ENCODE measurements at places on chromosomes 5 and 9.

GRCh38 chr5:9658706-9659105 lies 28.6 kb upstream of the TAS2R1 start:
- DNase-seq, result no peak

GRCh38 chr5:173642895-173643481 lies 26.5 kb upstream of the BOD1 start:
- DNase-seq, result no peak

- DNase-seq, result peak; percentile 23
These were observed 6.6 kb upstream of the FBP1 start for GRCh38 chr9:94645901-94646300.

DNA sequence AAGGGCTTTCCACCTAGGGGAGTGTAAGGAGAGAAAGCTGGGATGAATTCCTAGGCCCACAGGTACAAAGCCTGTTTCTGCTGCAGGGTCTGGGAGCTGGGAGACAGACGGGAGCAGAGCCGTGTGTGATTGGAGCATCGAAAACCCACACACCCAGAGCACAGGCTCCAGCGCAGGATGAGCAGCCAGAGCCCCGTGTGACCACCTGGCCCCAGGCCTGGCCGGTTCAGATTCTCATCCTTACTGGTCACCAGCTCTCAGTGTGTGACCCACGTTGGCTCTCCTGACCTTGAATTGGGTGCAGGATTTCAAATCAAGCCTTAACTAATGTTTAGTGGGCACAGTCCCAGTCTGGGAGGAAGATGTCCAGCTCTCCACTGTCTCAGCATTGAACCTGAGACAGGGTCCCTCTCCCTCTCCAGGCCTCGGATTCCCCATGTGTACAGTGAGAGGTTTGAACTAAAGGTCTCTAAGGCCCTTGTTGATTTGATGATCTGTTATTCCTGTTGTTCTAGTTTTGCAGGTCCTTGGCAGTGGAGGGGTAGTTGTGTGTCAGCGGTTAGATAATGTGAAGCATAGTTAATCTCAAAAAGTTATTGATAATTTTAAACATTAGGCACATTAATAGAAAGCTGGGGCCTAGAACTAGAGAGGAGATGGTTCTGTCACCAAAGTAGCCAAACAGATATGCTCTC lies 50.1 kb downstream of the PPARGC1B start:
- DNase-seq, result no peak

DNA sequence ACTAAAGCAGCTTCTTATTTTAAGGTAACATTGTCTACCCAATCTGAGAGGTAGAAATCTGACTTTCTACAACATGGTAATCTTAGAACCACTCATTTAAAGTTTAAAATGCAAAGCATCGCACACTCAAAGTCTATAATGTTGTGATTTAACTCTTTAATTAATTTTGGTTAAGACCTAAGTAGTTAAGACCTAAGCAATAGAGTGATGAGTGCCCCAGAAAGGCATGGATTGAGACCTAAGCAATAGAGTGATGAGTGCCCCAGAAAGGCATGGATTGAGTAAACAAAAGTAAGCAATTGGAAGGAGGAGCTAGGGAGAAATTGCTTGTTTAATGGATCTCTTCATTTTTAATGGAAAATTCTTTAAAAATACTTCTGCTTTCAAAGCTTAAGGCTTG lies 86.8 kb downstream of the NLN start:
- no peak for DNase-seq

- no peak for DNase-seq
These were observed 14.1 kb upstream of the STRBP start for GRCh38 chr9:123282362-123283047.

DNA sequence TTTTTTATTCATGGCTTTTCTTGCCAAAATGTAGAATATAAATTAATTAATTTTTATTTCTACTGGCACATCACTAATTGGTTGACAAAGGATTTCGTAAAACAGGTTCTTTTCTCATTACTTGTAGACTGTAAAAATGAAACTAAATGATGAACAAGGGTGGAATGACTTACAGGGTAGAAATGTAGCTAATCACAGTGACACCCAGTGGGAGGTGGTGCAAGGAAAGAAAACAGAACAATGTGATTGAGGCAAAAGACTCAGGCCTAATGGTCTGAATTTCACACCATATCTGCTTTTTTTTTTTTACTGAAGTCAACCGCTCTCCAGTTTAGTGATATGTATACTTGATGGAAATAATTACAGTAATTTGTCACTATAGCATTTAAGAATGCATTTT lies 28.9 kb downstream of the GABRG2 start:
- no peak for DNase-seq

- no peak for DNase-seq
These were observed 5.7 kb upstream of the OLFM1 start for GRCh38 chr9:135081731-135082130.

- no peak for DNase-seq
These were observed 489.6 kb upstream of the ZNF608 start for GRCh38 chr5:125236007-125236406.

DNA sequence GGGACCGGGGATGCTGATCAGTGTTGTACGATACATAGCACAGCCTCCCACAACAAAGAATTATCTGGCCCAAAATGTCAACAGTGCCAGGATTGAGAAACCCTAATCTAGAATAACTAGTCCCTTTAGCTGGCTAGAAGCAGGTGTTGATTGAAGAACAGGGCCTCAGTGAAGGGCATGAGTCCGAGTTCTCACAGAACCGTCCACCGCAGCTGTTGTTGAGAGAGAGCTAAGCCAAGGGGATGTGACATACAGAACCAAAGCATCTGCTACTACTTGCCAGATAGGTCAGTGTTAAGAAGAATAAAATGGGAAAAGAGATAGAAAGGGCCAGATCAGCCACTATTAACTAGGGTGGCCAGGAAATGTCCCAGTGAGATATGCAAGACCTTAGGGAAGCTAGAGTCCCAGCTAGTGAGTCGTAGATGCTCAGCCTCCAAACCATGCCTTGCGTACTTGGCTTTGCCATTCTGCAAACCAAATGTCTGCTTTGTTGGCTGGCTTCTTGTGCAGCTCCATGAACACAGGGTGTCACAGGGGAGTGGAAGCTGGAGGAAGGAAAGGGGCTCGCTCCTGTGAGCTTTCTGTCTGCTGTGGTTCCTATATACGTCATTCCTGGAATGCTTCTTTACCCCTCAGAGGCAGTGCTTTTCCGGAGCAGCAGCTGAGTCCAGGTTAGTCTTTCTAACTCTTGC lies 68.9 kb downstream of the FBXO38 start:
- DNase-seq, result no peak

- no peak for DNase-seq
These were observed 6.6 kb upstream of the PHYHD1 start for GRCh38 chr9:128913995-128914772.

GRCh38 chr9:128160603-128160987 lies 530 bp downstream of the BBLN start:
- peak; percentile 84 for DNase-seq

DNA sequence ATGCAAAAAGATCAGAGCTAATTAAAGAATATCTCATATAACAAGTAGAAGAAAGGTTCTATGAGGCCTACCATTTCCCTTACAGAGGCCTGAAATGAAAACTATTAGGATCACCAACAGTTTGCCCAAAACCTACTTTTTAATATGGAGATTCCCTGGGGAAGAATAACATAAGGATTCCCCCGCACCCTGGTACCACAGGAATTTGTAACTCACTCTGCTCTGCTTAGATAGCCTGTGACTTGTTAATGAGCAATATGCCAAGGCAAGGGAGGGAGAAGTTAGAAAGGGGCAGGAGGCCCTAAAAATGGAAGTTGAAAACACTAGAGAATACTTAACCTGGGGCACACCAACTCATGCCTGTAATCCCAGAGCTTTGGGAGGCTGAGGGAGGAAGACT lies 107.0 kb downstream of the CDH6 start:
- DNase-seq, result no peak

GRCh38 chr9:34392511-34392910 lies 15.8 kb upstream of the MYORG start:
- DNase-seq, result no peak

DNA sequence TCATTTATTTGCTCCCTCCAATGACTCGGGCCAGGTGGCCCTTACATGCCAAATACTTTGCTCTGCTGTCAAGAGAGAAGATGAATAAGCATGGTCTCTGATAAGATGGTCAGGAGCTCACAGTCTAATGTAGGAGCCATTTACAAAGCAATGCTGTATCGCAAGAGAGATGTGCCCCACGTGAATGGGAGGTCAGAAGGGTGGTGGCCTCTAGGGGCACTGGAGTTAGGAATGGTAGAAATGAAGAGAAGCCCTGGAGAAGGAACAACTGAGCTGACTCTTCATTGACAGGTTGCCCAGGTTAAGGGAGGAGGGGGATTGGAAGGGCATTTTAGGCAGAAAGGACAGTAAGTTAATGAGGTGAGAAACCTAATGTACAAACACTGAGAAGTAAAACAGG lies 286.5 kb downstream of the KCTD16 start:
- no peak for DNase-seq

GRCh38 chr9:7520396-7520795 lies 279.2 kb downstream of the DMAC1 start:
- DNase-seq, result no peak

- no peak for DNase-seq
These were observed 259.4 kb downstream of the TLR4 start for GRCh38 chr9:117963493-117964090.

- DNase-seq, result no peak
These were observed 57.6 kb downstream of the JAK2 start for GRCh38 chr9:5042661-5043178.

GRCh38 chr5:26148569-26149107 lies 889.7 kb downstream of the CDH9 start:
- DNase-seq, result no peak

- no peak for DNase-seq
These were observed 317.6 kb downstream of the CAAP1 start for GRCh38 chr9:26574898-26575440.

GRCh38 chr5:6197427-6197826 lies 180.9 kb downstream of the MED10 start:
- DNase-seq, result no peak

DNA sequence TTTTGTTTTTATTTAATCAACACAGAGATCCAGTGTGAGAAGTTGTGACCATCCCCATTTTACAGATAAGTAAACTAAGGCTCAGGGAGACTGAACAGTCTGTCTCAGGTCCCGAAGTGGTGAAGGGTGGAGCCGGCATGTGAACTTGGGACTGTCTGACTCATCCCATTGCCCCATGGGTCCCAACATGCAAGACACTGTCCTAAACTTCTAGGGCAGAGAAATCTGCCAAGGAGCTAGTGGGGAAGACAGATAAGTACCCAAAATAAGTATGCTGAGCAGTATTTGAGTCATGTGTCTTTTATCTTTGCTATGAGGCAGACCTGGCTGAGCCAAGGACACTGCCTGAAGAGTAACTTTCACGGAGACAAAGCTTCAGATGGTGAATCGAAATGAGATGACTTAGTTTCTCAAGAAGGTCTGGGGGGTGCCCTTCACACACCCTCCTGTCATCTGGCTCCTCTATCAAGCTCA lies 64.3 kb upstream of the SLC25A51 start:
- peak; percentile 86 for DNase-seq

DNA sequence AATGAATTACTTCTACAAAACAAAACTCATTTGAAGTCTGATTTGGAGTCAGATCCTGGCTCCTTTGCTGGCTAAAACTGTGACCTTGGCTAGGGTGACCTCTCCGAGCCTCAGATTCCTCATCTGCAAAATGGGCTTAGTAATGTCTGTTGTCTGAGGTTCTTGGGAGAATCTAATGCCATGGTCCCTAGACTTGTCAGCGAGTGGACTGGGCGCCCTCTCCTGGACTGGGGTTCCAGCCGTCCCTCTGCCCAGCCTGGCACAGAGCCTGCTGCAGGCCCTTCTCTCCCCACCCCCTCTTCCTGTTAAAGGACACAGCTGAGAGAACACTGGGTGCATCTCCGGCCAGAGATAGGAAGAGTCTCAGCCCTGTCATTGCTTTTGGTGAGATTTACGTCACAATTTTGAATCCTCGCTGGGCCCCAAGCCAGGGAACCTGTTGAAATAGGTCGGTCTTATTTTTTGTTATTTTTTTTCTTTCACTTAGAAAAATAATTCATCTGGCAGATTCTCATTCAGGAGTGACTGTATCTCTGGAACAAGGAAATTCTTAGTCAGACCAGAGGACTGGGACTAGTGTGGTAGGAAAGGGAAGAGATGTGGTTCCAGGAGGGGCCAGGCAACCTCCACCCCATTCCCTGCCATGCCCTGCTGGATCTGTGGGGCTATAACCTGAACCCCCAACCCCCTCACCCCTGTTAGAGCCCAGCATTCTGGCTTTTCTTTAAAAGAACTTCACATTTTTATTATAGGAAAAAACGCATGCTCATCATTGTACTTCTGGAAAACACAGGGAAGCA lies 48.2 kb upstream of the RPL26L1 start:
- peak; percentile 22 for DNase-seq

- DNase-seq, result no peak
These were observed 20.8 kb downstream of the ANKRD55 start for GRCh38 chr5:56212130-56212879.

- no peak for DNase-seq
These were observed 44.9 kb downstream of the SFXN1 start for GRCh38 chr5:175523292-175523691.

GRCh38 chr5:87722286-87722685 lies 309.6 kb upstream of the CCNH start:
- DNase-seq, result no peak

GRCh38 chr5:124664287-124664686 lies 82.2 kb downstream of the ZNF608 start:
- DNase-seq, result no peak

GRCh38 chr5:153342487-153342886 lies 148.0 kb upstream of the GRIA1 start:
- DNase-seq, result no peak

GRCh38 chr9:33415501-33416038 lies 13.2 kb upstream of the AQP7 start:
- DNase-seq, result peak; percentile 76

- DNase-seq, result no peak
These were observed 9.7 kb upstream of the SUSD3 start for GRCh38 chr9:93048566-93049448.

DNA sequence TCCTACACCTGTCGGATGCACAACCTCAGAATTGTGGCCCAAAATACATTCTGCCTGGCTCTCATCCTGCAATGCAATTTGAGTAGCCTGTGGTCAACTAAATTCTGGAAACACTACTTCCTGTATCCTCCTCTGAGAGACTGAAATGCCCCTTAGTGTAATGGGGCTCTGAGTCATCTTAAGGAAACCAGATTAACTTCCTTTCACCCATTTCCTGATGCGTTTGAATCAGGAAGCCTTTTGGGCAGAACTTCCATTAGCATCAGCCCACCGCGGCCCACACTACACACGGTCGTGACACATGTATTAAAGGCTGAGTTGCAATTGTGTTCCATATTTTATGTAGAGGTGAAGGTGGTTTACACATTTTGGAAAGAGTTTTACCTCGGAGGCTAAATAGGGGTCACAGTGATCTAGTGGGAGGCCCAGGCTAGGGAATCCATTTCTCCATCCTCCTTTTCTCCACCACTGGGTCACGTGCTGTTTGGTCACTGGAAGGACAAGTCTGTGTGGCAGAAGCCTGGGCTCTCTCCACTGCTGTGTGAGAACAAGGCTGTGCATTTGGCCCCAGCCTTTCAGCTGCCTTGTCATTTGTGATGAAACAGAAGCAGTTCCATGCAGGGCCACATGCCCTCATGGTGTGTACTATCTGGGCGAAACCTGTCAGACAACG lies 55.9 kb downstream of the DAP start:
- peak; percentile 60 for DNase-seq

GRCh38 chr5:116395226-116395625 lies 179.4 kb downstream of the SEMA6A start:
- DNase-seq, result no peak
